Heart left ventricle (tissue), 16 donors: ENCODE measurements at places on chromosomes 1 and 21.
A peak's percentile ranks its signal among the peaks of the same experiment; 100 is the strongest.

GRCh38 chr1:219782929-219783328, 145.4 kb downstream of the SLC30A10 start:
- DNase-seq: no peak

DNA sequence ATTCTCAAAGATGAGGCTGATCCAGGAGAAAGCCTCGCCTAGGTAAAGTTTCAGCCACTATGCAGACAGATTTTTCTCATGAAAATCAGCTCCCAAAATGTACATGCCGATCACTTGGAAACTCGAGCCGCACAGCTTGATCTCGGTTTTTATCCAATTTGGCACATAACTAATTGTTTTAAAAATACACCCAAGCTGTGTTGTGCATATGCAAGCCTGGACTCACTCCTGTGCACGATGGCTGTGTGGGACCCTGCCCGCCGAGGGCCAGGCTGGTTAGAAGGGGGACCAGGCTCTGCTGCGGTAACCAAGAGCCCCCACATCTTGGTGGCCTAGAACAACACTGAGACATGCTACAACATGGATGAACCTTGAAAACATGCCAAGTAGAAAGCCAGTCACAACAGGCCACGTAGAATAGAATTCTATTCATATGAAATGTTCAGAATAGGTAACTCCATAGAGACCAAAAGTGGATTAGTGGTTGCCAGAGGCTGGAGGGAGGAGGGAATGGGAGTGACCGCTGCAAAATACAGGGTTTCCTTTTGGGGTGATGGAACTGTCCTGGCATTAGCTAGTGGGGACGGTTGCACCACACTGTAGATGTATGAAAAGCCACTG, 16.1 kb upstream of the LDLRAP1 start:
- DNase-seq: no peak

GRCh38 chr1:203508463-203509073, 14.6 kb downstream of the OPTC start:
- DNase-seq: peak; percentile 72

DNA sequence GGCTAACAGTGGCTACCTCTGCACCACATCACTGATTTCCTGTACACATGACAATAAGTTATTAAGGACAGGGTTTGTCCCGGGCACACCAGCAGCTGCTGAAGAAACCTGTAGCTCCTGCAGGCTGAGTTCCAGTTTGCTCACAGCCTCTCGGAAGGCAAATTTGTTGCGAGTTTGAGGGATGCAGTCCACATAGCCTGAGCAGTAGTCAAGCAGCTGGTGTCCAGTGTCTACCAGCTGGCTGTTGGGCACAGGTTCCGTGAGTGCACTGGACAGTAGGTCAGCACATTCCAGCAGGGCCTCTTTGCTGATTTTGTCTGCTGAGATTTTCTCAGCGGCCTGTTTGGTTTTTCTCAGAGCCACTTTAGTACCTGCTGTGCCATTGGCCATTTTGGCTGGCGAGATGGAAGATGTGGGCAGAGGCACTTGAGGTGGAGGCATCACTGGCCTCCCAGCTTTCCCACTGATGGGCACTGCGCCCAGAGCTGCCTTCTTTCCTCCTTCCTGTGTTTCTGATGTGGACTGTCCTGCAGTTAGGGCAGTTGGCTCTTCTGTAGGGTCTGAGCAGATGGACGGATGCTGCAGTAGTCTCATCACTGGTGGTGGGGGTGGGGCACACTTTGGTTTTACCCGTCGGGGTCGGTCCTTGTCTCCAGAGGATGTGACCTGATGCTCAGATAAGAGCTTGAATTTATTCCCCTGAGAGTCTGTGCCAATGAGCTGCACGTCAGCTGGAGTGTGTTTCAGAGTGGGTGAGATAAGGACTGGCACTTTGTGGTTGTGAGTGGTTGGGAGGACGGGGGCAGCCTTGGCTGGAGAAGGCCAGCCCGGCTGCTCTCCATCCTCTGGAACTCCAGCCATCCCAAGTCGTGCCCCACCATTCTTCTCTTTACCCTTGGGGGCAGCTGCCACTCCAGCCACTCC, 26.1 kb downstream of the TOR3A start:
- no peak for DNase-seq

DNA sequence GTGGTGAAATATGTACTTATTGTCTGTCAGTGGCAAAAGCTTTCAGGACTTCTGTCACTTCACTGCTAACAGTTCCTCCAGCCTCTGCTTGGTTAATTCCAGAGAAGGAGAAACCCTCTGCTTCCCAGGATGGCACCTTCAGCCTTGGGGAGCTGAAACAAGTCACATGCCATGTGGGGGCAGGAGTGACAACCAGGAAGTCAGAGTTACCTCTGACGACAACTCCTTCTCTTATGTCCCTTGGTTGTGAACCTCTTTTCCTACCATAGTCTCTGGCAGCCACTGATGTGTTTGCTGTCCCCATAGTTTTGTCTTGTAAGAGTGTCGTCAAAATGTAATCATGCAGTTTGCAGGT, 53.6 kb downstream of the FCRL5 start:
- DNase-seq: no peak

DNA sequence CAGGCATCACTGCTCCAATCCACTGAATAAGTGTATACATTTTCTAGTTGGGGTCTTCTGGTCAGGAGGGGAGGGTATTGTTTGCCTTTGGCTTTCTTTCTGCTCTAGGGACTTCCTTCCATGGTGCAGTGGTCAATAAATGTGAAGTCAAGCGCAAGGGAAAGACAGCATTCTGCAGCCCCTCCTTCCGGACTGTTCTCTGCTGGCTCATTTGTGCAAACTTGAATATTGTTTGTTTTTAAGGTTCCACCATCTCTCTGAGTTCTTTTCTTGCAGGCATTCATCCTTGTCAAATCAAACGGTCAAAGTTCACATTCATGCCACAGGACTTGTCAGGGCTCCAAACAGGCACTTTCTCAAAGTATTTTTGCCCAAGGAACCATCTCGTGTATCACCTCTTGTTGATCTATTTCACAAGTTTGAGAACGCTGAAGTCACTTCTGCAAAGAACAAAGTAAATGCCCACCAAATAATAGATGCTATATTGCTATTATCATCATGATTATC, 205.6 kb upstream of the KAZN start:
- DNase-seq: no peak

GRCh38 chr1:192573499-192573898, 2.1 kb upstream of the RGS1 start:
- no peak for DNase-seq

DNA sequence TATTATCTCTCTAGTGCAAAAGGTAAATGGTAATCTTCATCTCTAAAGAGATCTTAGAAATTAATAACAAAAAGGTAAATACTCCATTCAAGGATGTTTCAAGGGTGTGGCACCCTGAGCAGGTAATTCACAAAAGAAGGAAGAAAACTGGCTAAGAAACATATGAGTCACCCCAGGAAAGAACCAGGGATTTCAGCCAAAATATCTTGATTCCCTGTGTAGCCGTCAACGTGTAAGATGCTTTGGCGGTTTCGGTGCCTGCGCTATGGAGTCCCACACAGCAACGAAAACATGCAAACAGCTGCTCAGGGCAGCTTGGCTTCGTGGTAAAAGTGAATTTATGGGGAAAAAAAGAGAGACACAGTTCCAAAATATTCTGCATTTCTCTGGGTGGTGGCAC, 3.7 kb downstream of the ITGB2 start:
- no peak for DNase-seq

GRCh38 chr1:186730951-186731729, 50.9 kb upstream of the PTGS2 start:
- DNase-seq: no peak

- DNase-seq: no peak
Observed at GRCh38 chr1:67134695-67135094, at the start of gene C1orf141. C1orf141 (minus strand) TSS chr1:67134970; CDS start chr1:67127240, 7,730 bp downstream.

GRCh38 chr1:184287001-184287400, 99.8 kb upstream of the C1orf21 start:
- DNase-seq: no peak

GRCh38 chr1:2324553-2325366, 66.6 kb downstream of the MORN1 start:
- DNase-seq: no peak

DNA sequence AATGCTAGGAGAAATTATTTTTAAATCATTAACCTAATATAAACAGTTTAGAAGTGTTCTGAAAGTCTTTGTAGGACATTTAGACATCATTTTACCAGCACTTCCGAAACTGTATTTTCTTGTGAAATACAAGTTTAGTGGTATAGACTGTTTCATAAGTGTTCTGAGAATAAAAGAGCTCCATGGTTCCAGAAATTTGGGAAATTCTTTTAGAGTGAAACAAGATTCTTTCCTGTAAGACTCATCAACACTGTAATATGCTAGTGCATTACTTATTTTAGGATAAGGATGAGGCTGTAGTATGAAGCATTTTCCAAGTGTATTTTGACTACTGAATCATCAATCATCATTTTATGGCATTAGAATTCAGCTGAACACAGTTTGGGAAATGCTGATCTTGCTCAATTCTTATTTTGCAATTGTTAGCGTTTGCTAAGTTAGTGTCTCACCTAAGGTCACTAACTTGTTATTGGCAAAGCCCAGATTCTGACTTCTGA, 73.4 kb downstream of the CEP350 start:
- no peak for DNase-seq

DNA sequence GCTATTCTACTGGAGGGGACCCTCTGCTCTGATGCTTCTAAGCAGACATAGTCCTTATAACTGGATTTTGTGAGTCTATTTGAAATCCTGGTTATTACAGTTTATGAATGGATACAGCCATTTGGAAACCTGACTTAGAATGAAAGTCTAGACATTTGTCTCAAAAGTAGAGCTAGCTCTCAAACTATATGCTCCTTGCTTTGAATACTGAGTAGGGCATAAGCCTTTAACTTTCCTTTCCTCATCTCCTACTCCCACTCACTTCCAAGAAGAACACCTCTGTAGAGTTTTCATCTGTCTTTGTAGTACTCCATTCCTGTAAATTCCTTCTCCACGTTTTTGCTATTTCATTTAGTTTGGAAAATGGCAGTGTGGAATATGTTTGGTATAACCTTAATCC, 9.0 kb upstream of the ARID1A start:
- no peak for DNase-seq

- DNase-seq: no peak
Observed at GRCh38 chr1:98384461-98385141, 276.9 kb upstream of the SNX7 start.

GRCh38 chr1:21620011-21620410, 49.1 kb downstream of the RAP1GAP start:
- no peak for DNase-seq

DNA sequence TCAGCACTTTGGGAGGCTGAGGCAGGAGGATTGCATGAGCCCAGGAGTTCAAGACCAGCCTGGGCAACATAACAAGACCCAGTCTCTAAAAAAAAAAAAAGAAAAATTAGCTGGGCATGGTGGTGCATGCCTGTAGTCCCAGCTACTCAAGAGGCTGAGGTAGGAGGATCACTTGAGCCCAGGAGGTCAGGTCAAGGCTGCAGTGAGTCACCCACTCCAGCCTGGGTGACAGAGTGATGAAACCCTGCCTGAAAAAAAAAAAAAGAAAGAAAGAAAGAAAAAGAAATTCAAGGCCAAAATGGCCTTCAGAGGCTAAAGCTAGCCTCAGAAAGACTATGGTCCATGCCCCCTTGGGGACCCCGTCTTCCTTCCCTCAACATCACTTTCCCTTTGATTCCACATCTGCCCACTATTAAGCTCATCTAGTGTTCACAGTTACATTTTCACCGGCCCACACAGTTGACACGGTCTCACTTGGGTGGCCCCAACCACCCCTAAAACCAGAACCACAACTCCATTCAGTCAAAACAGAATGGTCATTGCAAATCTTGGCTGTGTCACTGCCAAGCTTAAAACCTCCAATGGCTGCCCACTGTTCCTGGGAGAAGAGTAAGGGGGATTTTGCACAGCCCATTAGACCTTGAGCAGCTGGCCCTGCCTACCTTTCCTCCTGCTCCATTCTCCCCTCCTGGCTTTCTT, 2.1 kb upstream of the CAPN8 start:
- no peak for DNase-seq

DNA sequence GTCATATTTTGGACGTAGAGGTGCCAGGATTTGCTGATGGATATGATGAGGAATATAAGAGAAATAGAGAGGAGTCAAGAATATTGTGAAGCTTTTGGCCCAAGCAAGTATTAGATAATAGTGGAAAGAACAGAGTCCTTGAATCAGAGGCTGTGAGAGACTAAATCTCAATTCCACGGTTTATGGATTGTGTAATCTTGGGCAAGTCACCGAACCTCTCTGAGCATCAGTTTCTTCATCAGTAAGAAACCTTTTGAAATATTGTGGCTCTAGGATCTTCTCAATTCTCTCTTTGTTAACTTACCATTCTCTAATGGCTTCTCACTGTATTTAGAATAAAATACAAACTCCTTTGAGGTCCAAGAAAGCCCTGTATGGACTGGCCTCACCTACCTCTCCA, 77.6 kb downstream of the RPS6KA1 start:
- no peak for DNase-seq

- no peak for DNase-seq
Observed at GRCh38 chr1:5708346-5709245, 283.6 kb downstream of the NPHP4 start.

GRCh38 chr21:44903050-44903685, 17.5 kb downstream of the ITGB2 start:
- DNase-seq: no peak

DNA sequence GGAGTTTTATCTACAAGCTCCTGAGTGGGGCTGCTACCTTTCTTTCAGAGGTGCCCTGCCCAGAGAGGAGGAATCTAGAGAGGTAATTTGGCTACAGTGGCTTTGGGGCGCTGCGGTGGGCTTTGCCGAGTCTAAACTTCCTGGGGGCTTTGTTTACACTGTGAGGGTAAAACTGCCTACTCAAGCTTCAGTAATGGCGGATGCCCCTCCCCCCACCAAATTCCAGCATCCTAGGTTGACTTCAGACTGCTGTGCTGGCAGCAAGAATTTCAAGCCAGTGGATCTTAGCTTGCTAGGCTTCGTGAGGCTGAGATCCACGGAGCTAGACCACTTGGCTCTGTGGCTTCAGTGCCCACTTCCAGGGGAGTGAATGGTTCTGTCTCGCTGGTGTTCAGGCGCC, 43.9 kb downstream of the SWT1 start:
- no peak for DNase-seq

GRCh38 chr1:243605604-243606003, 244.4 kb downstream of the AKT3 start:
- DNase-seq: no peak
